D721Med (cell line): ENCODE measurements at places on chromosomes 2 and 18.

GRCh38 chr18:22985250-22985649 is 52.1 kb downstream of the RBBP8 start:
- DNase-seq, result no peak

DNA sequence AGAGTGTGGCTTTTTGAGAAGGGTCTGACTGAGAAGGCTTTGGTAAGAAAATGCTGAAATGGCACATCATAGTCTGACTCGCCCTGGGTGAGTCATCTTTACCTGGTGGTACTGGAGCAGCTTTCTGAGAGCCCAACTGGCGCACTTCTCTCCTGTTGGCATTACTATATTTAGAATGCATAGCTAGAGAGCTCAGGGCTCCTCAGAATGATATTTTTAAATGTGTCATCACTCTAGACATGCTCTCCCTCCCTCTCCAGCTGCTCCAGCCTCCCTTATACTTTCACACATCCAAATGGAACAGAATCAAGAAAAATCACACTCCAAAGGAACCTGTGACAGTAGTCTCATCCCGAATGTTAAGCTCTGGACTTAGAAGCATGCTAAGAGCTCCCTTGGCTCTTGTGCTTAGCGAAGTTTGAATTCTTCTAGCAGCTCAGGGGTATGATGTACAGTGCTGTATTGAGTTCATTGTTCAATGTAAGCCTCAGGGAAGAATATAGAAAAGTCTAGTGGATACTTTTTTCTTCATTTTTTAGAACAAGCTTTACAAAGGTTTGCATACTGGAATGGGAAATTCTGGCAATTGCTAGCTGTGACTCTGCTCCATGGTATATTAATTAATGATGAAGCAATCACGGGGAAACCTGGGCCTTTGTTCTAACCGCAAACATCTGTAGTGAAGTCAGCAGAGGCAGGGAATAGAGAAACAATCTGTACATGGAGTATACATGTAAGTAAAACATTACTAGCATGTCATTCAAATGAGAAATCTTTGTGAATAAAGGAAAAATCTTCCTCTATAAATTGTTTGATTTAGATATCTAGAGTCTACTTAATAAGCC is 751.2 kb upstream of the NRXN1 start:
- DNase-seq, result no peak

DNA sequence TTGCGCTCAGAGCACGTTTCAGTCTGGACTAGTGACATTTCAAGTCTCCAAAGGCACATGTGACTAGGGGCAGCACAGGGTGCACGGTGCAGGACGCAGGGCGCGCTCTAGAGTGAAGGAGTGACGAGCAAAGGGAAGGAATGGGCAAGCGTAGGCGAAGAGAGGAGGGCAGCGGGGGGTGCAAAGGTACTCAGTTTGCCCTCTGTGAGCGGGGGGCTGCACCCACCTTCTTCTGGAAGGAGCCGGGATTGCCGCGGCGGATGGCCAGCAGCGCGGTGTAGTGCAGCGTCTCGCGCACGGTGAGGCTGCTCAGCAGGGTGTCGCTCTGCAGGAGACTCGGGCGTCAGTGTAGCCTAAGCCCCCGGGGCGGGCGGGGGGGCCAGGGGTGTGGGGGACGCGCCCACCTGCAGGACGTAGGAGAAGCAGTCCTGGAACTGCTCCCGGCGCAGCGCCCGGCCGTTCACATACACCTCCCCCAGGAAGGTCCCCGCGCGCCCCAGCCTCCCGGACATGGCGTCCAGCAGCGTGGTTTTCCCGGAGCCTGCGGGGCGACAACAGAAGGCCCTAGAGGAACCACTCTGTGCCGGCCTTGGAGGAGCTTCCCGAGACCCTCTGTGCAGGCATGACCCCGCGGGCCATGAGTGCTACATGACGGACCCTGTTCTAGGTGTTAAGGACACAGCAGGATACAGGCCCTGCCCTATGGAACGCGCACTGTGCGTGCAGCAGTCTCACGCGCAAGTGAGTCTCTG is 6.9 kb downstream of the ABCG5 start:
- no peak for DNase-seq

DNA sequence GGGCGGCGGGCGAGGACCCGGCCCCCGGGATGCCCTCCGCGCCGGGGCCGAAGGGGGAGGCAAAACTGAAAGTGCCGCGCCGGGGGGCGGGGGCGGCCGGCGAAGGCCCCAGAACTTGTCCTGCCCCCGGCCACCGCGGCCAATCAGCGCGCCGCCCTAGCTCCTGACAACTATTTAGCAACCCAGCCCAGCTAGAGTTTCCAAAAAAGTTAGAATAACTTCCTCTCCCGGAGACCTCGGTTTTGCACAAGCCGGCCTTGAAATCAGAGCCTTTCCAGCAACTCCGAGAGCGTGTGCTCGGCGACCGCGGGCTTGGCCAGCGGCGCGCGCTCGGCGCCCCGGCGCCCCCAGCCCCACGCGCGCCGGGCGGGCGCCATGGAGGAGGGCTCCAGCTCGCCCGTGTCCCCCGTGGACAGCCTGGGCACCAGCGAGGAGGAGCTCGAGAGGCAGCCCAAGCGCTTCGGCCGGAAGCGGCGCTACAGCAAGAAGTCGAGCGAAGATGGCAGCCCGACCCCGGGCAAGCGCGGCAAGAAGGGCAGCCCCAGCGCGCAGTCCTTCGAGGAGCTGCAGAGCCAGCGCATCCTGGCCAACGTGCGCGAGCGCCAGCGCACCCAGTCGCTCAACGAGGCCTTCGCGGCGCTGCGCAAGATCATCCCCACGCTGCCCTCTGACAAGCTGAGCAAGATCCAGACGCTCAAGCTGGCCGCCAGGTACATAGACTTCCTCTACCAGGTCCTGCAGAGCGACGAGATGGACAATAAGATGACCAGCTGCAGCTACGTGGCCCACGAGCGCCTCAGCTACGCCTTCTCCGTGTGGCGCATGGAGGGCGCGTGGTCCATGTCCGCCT is at the start of gene TWIST2:
TWIST2 (plus strand) TSS at position 245 of the 850 bp plus-strand sequence; CDS start at position 376, 131 bp downstream.
- no peak for DNase-seq
